ENCODE measurements at places on chromosomes 12 and 14.

- no peak for DNase-seq
Measured at GRCh38 chr12:45611061-45611460, 118.4 kb upstream of the ARID2 start.

DNA sequence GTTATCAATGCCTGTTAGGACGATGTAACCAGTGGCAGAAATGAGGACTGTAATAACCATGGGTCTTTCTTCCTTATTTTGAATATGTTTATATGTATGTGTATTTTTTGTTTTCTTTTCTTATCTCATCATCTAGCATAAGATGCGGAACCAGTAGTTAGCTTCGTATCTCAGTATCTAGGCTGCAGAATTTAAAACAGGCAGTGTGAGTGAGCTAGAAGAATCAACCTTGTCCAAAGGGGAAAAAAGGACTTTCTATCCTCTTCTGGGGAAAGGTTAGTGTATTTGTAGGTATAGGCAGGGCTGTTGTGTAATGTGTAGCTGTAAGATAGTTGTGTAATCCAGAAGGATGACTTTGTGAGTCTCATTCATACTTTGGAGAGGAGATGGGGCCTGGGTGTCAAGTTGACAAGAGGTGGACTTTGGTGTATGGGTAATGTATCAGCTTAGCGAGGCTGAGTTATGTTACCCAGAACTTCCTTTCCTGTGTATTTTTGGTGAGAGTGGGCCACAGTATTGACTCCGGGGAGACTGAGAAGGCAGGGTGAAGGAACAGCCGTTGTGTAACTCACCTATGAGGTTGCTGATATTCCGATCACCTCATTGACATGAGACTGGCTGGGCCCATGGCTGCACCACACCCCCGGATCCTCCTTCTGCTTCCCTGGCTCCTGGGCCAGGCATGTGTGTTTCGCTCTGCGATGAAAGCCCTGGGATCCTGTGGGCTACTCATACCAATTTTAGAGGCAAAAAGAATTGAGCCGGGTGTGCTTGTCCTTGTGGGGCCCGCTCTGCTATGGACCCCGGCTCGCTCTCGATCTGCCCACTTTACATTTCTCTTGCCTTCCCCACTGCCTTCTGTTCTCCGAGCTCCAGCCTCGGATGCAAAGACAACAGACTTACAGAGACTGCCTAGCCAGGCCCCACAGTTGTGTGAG lies 24.3 kb downstream of the DLK1 start:
- no peak for DNase-seq

- DNase-seq, result no peak
Measured at GRCh38 chr12:42129595-42130204, 15.0 kb downstream of the GXYLT1 start.

- no peak for DNase-seq
Measured at GRCh38 chr12:92462049-92462448, 240.7 kb upstream of the PLEKHG7 start.

DNA sequence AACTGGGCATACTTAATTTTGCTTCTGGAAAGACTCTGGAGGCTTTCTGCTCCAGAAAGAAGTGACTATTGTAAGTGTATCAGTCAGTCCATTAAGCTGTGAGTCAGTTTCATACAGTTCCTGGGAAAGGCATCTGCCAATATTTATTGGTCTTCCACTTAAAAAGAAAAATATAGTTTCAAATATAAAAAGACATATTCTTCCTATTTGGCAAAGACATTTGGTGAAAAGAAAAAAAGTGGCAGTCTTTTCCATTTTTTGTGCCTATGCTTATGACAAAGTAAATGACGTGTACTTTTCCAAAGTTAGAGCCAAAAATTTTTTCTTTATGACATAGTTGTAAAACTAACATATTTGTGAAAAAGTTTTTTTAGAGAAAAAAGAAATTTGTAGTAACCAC lies 12.3 kb downstream of the TMEM30B start:
- no peak for DNase-seq

DNA sequence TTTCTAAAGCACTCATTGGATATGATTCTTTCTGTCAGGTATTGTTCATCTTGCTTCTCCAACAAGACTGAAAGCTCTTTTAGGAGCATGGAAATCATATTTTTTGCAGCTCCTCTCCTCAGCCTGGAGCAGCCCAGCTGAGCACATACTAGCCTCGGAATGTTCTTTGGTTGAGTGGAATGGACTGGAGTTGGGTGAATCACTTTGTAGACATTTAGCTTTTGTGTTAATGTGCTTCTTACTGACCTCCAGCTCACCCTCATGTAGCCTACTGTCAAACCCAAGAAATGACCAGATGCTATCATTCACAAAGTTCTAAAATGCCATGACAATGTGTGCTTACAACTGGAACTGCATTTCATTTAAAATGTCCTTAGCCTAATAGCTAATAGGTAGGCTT lies 161.1 kb downstream of the NUAK1 start:
- no peak for DNase-seq

DNA sequence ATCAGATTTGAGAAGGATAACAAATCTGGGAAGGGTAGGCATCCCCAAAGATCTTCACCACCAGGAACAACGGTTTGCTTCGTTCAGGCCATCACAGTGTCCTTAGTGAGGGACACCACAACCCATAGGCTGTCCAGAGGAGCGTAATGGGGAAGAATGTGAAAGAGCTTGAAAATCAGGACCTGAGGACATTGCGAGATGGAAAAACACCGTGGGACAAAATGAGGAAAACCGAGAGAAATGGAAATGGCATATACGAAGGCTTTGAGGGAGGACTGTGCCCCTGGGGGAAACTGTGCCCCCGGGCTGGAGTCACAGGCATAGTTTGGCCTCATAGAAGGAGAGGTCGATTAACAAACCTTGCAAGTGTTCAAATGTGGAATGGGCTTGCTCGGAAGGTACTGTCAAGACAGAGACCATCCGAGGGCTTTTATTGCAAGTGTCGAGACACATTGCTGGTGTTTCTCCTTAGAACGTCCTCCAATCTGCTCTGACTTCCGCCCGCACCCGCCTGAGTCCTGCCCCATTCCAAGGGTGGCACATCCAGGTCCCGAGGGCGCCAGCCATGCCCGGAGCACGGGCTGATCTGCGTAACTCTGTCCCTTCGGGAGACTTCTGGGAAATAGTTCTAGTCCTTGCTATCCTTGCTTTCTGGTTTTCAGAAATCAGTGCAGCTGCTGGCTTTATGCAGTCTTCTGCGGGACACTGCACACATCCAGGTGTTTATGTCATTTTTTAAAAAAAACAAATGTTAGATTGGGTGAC lies 885 bp upstream of the PALS1 start:
- peak; percentile 16 for DNase-seq

GRCh38 chr12:67789266-67789665 lies 140.7 kb downstream of the DYRK2 start:
- DNase-seq, result no peak

DNA sequence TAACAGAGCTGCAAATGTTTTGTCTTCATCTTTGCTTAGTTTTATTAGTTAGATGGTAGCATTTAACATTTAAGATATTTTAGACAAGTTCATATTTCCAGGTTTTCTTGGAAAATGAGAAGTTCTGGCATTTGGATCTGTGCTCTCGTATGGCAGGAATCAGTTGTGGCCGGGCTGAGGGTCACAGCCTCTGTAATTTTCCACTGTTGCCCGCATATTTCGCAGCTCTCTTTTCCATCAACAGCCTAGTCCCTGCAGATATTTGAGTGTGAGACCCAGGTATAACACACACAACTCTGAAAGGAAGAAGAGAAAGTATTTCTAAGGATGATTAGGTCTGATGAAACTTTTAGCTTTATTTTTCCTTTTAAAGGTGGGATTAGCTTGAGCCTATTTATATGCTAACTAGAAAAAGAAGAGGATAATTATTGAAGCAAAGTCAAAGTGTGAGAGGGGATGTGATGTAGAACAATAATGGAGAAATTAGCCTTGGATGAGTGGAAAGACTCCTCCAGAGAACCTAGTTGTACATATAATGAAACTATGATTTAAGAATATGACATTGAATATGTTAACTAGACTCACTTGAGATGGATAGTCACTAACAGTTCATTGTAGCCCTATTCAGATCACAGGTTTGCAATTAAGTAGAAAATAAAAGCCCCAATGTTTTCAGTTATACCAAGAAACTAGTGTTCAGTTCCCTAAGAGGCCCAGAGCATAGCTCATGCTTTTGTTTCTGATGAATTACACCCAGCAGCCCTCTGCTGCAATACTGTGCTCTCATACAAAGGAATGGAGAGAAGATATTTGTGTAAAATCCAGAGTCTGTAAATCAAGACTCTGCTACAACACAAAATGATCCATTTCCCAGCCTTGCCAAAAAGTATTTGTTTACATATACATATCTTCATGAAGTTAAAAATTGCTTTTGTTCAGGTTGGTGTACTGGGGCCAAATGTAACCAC lies 158.4 kb downstream of the C12orf50 start:
- DNase-seq, result no peak

DNA sequence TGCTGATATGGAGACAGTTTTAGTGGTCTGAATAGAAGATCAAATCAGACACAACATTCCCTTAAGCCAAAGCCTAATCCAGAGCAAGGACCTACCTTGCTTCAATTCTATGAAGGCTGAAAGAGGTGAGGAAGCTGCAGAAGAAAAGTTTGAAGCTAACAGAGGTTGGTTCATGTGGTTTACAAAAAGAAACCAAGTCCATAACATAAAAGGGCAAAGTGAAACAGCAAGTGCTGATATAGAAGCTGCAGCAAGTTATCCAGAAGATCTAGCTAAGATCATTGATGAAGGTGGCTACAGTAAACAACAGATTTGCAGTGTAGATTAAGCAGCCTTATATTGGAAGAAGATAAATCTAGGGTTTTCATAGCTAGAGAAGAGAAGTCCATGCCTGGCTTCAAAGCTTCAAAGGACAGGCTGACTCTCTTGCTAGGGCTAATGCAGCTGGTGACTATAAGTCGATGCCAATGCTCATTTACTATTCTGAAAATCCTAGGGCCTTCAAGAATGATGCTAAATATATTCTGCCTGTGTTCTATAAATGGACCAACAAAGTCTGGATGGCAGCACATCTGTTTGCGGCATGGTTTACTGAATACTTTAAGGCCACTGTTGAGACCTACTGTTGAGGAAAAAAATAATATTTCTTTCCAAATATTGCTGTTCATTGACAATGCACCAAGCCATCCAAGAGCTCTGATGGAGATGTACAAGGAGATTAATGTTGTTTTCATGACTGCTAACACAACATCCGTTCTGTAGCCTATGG lies 361.0 kb downstream of the DPF3 start:
- no peak for DNase-seq

- no peak for DNase-seq
Measured at GRCh38 chr14:33568935-33569579, 381.8 kb downstream of the EGLN3 start.

GRCh38 chr12:18242380-18243089 lies 18.8 kb upstream of the PIK3C2G start:
- no peak for DNase-seq

DNA sequence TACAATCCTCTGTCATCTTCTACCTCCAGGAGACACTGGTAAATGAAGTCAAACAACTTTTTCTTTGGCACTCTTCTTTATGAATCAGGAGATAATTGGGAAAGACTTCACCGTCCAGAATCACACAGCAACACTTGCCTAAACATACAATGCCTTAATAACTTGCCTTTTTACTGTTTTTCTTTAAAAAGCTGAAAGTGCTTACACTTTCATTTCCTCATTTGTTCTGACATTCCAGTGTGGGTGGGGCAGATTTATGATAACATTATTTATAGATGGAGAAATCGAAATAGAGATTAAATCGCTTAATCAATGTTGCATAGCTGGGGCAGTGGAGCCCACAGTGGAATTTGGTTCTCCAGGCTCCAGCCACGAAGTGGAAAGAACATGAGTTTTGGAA lies 2.8 kb upstream of the FRS2 start:
- no peak for DNase-seq

DNA sequence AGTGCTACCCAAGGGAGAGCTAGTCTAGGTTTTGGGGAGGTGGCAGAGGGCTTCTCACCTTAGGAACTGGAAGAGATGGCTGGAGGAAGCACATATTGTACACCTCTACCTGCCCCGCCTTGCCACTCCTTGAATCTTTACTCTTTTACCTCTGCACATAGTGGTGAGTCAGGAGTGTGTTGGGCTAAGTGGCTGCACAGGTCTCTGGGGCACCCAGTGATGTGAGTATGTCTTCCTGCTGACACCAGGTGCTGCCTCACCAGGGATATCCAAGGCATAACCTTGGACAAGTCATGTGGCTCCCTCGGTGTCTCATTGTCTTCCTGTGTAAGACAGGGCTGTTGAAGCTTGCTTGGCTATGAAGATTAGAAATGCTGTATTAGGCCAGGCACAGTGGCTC lies 19.8 kb upstream of the CABP1 start:
- DNase-seq, result no peak

GRCh38 chr14:56328021-56328420 lies 209.8 kb downstream of the PELI2 start:
- DNase-seq, result no peak

DNA sequence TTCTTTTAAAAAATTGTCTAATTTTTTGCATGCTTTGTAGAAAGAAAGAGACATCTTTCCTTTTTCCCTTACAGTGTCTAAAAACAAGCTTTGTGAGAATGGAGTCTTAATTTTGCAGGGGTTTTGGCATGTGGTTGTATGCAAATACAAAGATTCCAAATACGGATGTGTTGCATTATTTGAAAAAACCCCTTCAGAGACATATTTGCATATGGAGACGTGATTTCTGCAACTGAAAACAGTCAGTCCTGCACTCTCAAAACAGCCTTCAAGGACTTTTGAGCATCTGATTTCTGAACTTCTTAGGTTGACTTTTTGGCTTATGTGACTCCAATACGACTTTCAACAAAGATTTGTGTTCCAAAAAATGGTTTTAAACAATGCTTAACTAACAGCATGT lies 7.8 kb downstream of the IRAK3 start:
- DNase-seq, result no peak

GRCh38 chr14:30064454-30064853 lies 136.8 kb upstream of the PRKD1 start:
- no peak for DNase-seq

DNA sequence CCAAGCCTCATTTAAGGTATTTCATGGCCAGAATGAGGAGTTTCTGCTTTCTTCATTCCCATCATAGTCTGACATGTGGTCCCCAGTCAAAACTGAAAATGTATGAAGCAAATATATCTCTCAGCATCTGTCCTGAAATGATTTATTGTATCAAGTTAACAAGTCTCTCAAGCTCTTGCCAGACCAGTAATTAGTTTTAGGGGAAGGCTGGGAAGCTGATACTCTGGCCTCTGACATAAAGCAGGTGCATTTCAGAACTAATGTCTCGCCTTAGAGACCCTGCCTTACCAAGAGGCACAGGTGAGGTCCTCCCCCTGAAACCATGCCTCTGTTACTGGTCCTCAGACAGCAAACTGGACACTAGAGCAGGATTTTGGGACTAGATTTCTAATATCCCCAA lies 266.5 kb downstream of the SLC15A4 start:
- no peak for DNase-seq

GRCh38 chr14:77641534-77642341 lies 25.3 kb upstream of the SPTLC2 start:
- DNase-seq, result no peak

GRCh38 chr14:92511453-92512238 lies 1.9 kb upstream of the RIN3 start:
- peak; percentile 84 for DNase-seq

- DNase-seq, result no peak
Measured at GRCh38 chr14:32620303-32620702, 291.2 kb downstream of the AKAP6 start.

GRCh38 chr12:62762645-62763044 lies 172.3 kb downstream of the PPM1H start:
- no peak for DNase-seq

Data from H54 (cell line).